Natural killer cell (primary cell): ENCODE measurements at places on chromosomes 1 and 21.

GRCh38 chr1:56357927-56358690, 221.3 kb downstream of the PLPP3 start:
- DNase-seq, result no peak

GRCh38 chr1:36844917-36845316, 189.4 kb downstream of the GRIK3 start:
- no peak for DNase-seq

- no peak for DNase-seq
Measured at GRCh38 chr1:174134003-174134659, 25.2 kb upstream of the RABGAP1L start.

GRCh38 chr1:198276241-198276640, 119.4 kb downstream of the NEK7 start:
- no peak for DNase-seq

DNA sequence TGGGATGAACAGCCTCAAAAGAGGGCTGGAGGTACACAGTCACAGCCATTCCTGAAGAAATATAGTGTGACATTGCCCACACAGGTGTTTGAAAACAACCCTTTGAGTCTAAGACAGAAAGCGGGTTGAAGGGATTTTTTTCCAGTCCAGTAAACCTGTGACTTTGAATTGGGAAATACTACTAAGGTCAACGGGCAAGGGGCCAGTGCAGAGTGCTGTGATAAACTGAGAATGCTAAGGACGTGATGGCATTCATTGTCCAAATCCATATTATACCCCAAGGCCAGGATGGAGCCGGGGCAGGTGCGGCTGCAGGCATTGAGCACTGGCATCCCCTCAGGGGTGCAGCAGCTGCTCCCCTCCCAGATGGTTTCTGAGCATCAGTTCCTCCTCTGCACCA, 36.6 kb downstream of the KIAA0040 start:
- no peak for DNase-seq

DNA sequence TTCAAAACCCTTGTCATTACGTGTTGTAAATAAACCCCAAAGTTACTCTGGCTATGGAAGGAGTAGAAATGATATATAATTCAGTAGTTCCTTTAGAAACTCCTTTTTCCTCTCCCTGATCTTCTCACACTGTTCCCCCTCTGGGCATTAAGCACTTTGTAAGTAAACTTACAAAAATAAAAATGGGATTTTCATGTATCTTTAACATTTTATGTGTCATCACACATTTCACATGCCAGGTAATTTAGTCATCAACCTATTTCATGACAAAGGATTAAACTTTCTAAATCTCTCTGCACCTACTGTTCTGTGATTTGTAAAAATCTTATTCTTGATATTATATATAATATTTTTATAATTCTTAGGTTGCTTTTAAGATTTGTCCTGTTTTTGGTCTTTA, 176.9 kb downstream of the NEK7 start:
- no peak for DNase-seq

DNA sequence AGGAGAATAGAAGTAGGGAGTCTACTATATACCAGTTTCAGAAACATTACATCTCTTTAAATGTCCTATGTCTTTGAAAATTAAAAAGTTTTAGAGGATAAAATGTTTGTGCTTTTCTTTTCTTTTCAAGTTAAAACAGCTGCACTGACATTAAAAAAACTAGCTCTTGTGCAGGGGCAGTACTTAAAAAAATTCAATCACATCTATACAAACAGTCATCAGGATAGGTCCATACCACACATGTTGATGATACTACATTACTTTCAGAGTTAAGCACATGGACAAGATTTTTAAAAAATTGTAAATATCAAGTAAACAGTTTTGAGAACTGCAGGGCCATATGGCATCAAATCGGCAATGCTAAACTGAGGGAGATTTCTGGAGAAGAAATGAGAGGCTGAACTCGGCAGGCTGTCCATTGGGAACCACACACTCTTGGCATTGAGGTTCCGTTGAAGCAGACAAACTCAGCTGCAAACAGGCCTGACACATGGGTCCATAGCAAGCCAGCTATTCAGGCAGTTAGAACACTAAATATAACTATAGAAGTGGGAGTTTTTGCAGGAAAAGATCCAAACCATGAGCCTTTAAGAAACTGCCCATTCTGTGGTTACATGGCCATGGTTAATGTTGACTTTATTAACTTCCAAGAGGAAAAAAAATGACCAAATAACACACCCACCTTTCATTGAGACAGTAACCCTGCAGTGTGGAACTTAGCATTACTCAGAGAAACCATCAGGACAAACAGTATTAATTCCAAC, 84.5 kb upstream of the BCL10 start:
- no peak for DNase-seq

- no peak for DNase-seq
Measured at GRCh38 chr1:3014050-3014440, 7.2 kb upstream of the ACTRT2 start.

GRCh38 chr1:178578541-178578940, 65.6 kb downstream of the TEX35 start:
- DNase-seq, result no peak

- no peak for DNase-seq
Measured at GRCh38 chr1:213419401-213420030, 368.5 kb downstream of the RPS6KC1 start.

GRCh38 chr21:40564318-40564717, 282.6 kb downstream of the DSCAM start:
- no peak for DNase-seq

- no peak for DNase-seq
Measured at GRCh38 chr1:41546833-41547135, 62.3 kb upstream of the EDN2 start.

DNA sequence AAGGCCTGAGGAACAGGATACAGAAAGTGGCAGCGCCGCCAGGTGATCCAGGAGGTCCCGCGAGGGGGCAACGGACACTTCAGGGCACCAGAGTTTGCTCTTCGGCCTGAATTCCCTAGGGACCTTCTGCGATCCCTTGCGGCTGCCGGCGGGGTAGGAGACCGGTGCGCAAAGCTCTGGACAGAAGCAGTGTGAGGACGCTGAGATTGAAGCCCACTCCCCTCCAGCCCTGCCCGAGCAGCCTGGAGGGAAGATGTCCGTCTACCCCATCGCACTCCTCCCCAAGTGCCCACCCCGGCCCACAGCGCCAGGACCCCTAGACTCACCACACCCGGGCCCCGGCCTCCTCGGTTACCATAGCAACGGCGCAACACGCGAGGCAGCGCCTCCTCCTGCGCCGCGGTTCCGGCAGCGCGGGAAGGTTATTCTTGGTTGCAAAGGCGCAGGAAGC, at the start of gene ANKRD45:
TSS of gene ANKRD45 (minus strand) at position 361 of the 451 bp plus-strand sequence. CDS start 10,433 bp downstream, outside the sequence.
- DNase-seq, result no peak

DNA sequence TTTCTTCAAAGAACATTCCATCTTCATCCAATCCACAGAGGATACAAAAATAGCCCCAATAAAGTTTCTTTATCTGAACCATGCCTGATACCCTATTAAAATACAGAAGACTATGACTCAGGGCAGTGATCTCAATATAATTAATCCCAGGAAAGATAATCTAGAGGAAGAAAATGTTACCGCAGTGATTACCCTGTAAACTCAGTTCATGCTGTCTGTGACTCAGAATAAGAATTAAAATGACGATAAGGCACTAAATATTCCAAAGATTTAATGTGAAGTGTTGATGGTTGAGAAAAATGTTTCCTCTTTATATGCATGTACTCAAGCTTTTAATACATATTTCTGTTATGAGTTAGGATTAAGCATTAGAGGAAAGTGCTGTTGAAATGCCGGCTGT, 88.6 kb upstream of the LYPLAL1 start:
- DNase-seq, result no peak

GRCh38 chr1:195434566-195435203, 1173.6 kb downstream of the KCNT2 start:
- DNase-seq, result no peak

DNA sequence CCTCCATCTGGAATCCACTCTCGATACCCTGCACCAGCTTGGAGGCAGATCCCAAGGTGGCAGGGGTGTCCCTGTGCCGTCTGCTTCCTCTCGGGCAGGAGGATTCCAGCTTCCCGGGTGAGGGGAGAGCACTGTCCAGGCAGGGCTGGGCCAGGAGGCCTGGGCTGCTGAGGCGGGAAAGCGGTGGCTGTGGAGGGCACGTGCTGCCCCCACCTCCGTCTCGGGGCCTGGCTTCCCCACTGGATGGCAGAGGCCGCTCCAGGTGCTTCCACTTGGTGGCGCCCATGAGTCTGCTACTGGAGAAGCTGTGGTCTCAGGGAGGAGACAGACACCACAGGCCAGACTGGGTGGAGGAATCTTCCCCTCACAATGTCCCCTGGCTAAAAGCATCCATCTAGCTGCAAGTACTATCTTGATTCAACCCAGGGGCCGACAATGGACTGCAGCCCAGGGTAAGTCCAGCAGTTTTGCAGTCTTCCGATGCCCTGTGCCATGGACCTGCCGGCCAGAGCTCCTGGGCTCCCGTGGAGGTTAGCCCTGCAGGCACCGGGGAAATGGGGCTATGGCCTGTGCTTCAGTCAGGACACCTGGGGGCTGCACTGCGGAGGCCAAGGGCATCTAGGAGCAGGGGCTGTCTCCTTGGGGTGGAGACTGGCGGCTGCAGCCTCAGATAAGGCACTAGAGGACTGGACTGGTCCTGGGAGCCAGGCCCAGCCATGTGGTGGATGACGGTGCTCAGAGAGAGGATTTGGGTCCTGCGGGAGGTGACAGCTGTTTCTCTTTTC, 41.3 kb upstream of the EIF4G3 start:
- DNase-seq, result no peak

DNA sequence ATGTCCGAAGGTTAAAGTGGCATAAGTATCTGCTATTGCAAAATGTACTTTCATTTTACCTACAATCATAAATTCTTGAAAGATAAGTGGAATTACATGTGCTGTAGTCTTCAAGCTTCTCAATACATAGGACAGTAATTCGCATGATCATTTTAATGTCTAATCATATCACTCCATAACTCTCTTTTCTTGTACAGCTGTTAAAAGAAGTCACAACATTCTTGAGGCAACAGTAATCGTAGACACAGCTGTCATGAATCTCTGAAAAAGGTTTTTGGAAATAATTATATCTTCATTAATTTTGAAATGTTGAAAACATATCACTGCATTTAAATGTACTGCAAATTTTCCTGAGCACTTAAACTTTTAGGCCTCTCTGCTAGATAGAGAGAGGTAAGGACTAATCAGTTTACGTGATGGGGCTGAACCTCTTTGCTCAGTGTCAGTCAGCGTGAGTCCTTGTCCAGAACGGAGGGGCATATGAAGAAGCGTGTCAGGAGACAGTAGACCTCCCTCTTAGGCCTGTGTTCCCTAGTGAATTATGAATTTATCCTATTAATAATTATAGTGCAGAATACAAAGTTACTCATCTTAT, 133.4 kb downstream of the NEK7 start:
- no peak for DNase-seq

GRCh38 chr1:198681831-198682759, 43.3 kb downstream of the PTPRC start:
- peak; percentile 63 for DNase-seq

DNA sequence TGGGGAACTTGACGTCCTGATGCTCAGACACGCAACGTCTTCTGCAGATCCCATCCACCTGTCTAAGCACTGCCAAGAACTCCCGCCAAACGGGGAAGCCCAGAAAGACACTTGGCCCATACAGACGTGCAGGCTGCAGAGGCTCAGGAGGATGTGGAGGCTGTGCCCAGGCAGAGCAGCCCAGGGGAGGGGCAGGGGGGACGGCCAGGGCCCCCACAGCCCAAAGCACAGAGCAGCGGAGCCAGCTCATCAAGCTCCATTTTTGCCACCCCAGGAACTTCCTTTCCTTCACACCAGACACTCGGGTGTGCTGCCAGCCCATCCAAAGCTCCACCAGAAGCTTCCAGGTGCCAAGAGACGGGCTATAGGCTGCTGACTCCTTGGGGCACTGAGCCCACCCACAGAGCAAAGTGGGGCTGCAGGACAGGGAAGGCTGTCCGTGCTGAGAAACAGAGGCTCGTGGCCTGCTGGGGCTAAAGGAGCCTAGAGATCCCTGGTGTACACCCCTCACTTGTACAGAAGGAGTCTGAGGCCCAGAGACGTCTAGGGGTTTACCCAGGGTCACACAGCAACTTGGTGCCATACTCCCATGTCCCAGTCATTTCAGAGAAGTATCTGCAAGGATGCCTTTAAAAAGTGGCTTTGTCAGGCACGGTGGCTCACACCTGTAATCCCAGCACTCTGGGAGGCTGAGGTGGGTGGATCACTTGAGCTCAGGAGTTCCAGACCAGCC, 59.1 kb downstream of the ACOT7 start:
- DNase-seq, result no peak

DNA sequence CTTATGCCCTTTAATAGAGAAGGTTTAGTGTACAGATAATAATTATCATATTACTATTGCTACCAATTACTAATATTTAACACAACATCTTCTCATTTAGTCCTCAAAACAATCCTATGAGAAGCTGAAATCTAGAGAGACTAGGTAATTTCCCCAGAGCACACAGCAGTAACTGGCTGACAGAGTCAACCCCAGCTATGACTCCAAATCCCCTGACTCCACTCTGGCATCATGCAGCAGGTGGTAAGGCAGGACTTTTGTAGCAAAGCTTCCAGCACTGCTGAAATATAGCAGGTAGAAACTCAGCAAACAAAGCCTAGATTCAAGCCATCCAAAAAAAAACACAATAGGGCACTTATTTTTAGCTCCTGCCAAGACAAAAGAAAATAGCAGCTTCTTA, 79.3 kb upstream of the RGS2 start:
- no peak for DNase-seq

DNA sequence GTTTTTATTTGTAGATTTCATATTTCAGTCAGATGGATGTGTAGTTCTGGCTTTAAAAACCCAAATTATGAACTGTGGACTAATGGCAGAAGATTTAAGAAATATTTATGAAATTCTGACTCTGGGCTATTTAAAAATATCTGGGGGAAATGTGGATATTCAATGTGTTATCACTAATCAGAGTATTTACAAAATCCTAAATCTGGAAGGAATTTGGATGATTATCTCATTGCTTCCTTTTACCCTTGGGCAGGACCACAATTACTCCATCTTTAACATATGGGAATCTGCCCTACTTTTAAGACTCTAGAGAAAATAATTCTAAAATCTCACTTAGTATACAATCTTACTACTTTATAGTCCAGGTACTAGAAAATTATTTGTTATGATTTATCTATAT, 203.2 kb downstream of the PDE4B start:
- no peak for DNase-seq

DNA sequence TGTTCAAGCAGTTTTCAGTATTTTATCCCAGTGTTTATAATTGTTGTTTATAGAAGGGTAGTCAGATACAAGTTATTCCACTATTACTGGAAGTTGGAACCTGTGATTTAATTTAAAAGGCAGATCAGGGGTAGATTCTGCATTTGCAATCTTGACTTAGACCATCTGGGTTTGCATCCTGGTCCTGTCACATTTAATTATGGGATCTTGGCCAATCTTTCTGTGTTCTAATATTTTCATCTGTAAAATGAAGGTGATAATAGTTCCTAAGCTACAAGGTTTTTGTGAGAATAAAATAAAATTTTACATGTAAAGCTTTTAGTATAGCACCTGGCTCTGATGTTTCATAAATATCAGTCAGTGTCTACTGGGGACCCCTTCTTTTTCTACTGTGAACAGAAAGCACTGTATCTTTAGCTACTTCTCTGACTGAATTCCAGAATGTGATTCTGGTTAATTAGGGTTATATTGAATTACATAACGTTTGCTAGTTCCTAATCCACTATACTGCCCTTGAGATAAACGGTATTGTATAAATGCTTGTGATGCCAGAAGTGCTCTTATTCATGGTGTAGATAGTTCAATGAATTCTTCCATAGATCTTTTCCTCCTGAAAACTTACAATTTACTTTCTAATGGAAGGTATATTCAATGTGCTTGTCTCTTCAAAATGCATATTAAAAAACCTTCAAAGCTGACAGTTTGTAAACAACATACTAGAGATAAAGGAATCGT, 131.0 kb downstream of the KCNK1 start:
- DNase-seq, result no peak

GRCh38 chr1:235943581-235944114, 76.9 kb upstream of the LYST start:
- no peak for DNase-seq
